ENCODE measurements at places on chromosomes 12 and 14. TPM values are rescaled to one million over a fixed set of nuclear protein-coding genes. Genes with fewer than 3 reads are reported as not detected.

Gene NUAK1
- 7.6 TPM for total RNA-seq

Gene P2RX2
- 3.8 TPM for total RNA-seq

Gene C1S
- total RNA-seq: 504 TPM

Gene AQP5
- total RNA-seq: not detected

Gene DLGAP5
- total RNA-seq: not detected

Gene GLTP
- 39.9 TPM for total RNA-seq

Gene C14orf132
- 46.5 TPM for total RNA-seq

Gene CCDC197
- total RNA-seq: not detected

Gene FOXM1
- total RNA-seq: under 0.01 TPM

Gene NOS1
- 4.0 TPM for total RNA-seq

Gene KRT77
- not detected for total RNA-seq

Gene CCER1
- not detected for total RNA-seq

Gene EIF2S3B
- total RNA-seq: 0.17 TPM

Gene MLEC
- 41.9 TPM for total RNA-seq

Gene KRT79
- not detected for total RNA-seq

Gene TOMM20L
- not detected for total RNA-seq

Gene CCDC177
- not detected for total RNA-seq

Gene ANKS1B
- 21.8 TPM for total RNA-seq

Gene SELPLG
- 15.7 TPM for total RNA-seq

Gene APOF
- total RNA-seq: not detected

Gene DACT1
- 10.4 TPM for total RNA-seq

Gene SAMD15
- 0.42 TPM for total RNA-seq

Gene ZDHHC22
- 0.13 TPM for total RNA-seq

Gene SOX5
- 7.1 TPM for total RNA-seq

Gene SCNN1A
- 2.1 TPM for total RNA-seq

Gene CKAP4
- 46.3 TPM for total RNA-seq

Gene SLCO1A2
- 0.19 TPM for total RNA-seq

Gene CDCA3
- 1.3 TPM for total RNA-seq

Gene ZNF268
- total RNA-seq: 32.0 TPM

Gene ACADS
- total RNA-seq: 35.1 TPM

Gene TMEM19
- total RNA-seq: 10.9 TPM

Gene DBX2
- total RNA-seq: not detected

Gene OTOGL
- 1.6 TPM for total RNA-seq

Gene FGD6
- total RNA-seq: 33.5 TPM

Gene LRRC9
- not detected for total RNA-seq

Gene CELA1
- not detected for total RNA-seq
